ENCODE measurements at places on chromosomes 1 and 21. TPM values are rescaled to one million over a fixed set of nuclear protein-coding genes. Genes with fewer than 3 reads are reported as not detected.

The RHOU gene
- polyA plus RNA-seq, result 0.31 TPM

The IVL gene
- polyA plus RNA-seq, result not detected

The DEDD gene
- polyA plus RNA-seq, result 34.0 TPM

The ESPN gene
- polyA plus RNA-seq, result 0.40 TPM

The S100A13 gene
- polyA plus RNA-seq, result 1.5 TPM

The GADD45A gene
- 7.0 TPM for polyA plus RNA-seq

The NOS1AP gene
- polyA plus RNA-seq, result not detected

The RNU1-3 gene
- polyA plus RNA-seq, result not detected

The LCE1C gene
- polyA plus RNA-seq, result not detected

The DNAI4 gene
- polyA plus RNA-seq, result 2.3 TPM

The TNNI3K gene
- polyA plus RNA-seq, result not detected

The ADSS2 gene
- 25.3 TPM for polyA plus RNA-seq

The LCE1B gene
- polyA plus RNA-seq, result not detected

The EIF4G3 gene
- 7.8 TPM for polyA plus RNA-seq

The SLC35F3 gene
- 0.96 TPM for polyA plus RNA-seq

The TAS1R3 gene
- not detected for polyA plus RNA-seq

The TENT5C gene
- polyA plus RNA-seq, result 0.91 TPM

The CFHR3 gene
- polyA plus RNA-seq, result not detected

The SYTL1 gene
- polyA plus RNA-seq, result 93.0 TPM

The KRTCAP2 gene
- 469 TPM for polyA plus RNA-seq

The USH2A gene
- not detected for polyA plus RNA-seq

The RIMS3 gene
- 4.3 TPM for polyA plus RNA-seq

Data from naive thymus-derived CD4-positive, alpha-beta T cell (primary cell).